IPS DF 6.9 (cell line): ENCODE measurements at places on chromosomes 2 and 18.

GRCh38 chr2:47016172-47016913 is 100.7 kb upstream of the MCFD2 start:
- DNase-seq: no peak

GRCh38 chr2:126981476-126981875 is 82.8 kb downstream of the TEX51 start:
- no peak for DNase-seq

GRCh38 chr2:106886916-106887758 is 1.2 kb upstream of the ST6GAL2 start:
- DNase-seq: no peak

DNA sequence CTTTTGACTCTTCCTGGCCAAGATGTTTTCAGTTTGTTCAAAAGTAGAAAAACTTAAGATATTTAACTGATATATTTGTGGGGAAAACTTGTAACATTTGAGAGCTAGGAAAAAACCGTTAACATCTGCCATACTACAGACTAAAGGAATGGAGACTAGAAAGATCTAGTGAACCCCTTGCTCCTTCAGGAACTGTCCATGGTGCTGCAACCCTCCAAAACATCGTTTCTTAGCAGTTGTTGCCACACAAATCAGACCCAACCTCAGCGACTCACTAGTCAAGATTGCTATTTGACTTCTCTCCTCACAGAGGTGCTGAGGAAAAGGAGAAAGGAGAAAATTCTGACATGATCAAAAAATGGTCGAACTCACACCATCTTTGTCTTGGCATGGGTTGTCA is 393.8 kb upstream of the LYPD1 start:
- DNase-seq: peak; percentile 43

- no peak for DNase-seq
Measured at GRCh38 chr18:56085551-56085950, 497.6 kb upstream of the TCF4 start.

DNA sequence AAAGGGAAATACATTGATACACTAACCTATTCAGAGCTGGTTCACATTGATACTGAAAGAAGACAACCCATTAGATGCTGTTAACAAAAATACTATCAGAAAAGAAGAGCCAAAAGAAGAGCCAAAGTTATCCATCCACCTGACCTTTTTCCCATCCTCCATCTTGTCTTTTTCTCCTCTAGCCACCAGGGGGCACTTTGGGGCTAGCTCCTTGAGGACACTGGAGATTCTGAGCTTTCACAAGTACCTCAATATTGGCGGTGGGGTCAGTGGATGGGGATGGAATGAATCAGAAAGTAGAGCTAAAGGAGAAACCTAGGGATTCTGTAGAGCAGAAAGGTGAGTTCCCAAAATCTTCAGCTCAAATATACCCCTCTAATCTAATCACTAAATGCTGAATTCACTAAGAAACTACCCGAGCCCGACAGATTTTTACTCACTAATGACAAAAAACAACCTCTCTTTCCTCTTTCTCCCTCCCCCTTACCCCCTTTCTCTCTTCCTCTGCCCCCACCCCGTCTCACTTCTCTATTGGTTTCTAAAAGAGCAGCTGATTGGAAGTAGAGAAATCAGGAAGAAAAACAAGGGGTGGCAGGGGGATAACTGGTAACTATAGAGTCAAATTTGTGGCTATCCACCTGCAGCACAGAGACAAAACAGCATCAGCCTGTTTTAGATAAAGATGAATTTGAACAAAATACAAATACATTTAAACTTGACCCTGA is 203.3 kb downstream of the TCF4 start:
- peak; percentile 35 for DNase-seq

DNA sequence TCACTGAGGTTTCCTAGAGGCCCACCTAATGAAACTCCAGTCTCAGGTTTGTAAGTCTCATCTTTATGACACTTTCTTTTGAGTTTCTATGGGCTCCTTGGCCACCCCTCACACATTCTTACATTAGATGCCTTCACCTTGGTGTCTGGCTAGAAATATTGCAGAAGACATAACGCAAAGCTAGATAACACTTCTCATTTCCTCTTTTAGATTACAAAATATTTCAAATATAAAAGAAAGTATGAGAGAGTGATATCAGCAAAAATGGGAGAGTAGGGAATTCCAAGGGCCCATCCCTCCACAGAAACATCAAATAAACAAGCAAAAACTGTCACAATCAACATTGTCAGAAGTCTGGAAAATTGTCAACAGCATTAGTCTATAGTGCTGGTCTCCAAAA is 43.3 kb upstream of the ZCCHC2 start:
- no peak for DNase-seq

DNA sequence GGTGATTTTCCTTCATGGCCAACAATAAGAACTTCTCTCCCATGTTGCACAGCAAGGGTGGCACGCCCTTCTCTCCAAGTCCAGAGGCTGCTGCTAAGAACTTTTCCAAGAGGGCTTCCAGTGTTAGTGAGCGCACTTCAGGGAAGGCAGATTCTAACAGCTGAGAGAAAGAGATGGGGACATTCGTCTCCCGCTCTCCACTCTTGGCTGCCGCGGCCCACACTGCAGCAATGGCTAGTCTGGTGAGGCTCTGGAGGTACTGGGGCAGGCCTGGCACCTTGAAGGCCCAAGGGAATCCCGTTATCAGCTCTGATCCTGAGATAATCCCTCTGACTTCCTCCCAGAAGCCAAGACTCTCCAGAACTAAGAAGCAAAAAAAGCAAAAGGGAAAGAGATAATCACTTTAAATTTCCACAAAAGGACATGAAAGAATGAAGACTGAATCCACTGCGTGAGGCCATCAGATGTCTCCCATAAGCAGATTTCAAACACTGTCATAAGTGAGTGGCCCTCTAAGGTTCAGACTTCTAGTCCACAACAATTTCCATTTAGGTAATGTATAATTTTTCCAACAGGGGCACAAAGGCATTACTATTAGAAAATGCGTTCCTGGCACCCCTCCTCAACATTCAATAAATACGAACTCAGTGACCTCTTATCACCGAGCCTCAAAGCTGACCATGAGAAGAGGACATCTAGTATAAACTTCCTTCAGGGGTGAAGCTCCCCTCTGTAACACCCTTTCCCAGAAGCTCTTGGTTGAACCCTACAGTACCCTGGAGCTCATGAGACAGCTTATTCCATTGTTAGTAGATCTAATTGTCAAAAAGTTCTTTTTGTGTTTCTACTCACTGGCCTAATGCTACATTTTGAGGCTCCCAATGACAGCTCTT is 66.7 kb upstream of the ZFP36L2 start:
- DNase-seq: no peak

DNA sequence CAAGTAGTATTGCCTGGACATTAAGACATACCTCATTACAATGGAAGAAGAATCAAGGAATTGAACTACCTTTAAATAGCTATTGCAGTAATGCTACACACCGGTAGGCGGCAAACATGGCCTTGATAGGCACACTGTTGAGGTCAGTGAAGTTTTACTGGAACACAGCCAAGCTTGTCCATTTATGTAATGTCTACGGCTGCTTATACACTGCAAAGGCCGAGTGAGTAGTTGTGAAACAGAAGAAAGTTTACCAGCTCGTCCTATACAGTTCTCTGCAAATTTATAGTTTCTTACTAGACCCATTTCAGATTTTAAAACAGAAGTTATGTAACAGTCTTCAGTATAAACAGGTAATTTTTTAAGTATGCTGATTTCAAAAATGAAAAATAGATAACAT is 38.8 kb downstream of the PPP4R1 start:
- peak; percentile 20 for DNase-seq

GRCh38 chr2:75277111-75277510 is 77.8 kb upstream of the TACR1 start:
- no peak for DNase-seq

DNA sequence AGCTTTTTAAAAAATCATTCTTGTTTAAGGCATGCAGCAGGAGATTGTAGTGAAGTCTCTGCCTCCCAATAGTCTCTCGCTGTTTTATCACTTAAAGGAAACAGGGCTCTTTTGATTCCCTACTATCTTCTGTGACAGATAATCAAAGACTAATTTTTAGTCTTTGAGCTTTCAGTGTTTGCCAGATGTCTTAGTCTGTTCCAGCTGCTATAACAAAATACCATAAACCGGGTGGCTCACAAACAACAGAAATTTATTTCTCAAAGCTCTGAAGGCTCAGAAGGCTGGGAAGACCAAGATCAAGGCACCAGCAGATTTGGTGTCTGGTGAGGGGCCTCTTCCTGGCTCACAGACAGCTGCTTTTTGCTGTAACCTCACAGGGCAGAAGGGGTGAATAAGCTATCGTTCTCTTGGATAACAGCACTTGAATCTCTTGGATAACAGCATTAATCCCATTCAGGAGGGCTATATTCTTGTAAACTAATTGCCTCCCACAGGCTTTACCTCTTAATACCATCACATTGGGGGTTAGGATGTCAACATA is 37.8 kb upstream of the STAT4 start:
- no peak for DNase-seq

- no peak for DNase-seq
Measured at GRCh38 chr2:224984637-224985036, 57.6 kb downstream of the DOCK10 start.

GRCh38 chr18:58310517-58310916 is 266.5 kb downstream of the NEDD4L start:
- no peak for DNase-seq

GRCh38 chr18:27824275-27824674 is 352.7 kb downstream of the CDH2 start:
- DNase-seq: no peak

- no peak for DNase-seq
Measured at GRCh38 chr2:136006658-136007057, 21.2 kb upstream of the DARS1 start.

DNA sequence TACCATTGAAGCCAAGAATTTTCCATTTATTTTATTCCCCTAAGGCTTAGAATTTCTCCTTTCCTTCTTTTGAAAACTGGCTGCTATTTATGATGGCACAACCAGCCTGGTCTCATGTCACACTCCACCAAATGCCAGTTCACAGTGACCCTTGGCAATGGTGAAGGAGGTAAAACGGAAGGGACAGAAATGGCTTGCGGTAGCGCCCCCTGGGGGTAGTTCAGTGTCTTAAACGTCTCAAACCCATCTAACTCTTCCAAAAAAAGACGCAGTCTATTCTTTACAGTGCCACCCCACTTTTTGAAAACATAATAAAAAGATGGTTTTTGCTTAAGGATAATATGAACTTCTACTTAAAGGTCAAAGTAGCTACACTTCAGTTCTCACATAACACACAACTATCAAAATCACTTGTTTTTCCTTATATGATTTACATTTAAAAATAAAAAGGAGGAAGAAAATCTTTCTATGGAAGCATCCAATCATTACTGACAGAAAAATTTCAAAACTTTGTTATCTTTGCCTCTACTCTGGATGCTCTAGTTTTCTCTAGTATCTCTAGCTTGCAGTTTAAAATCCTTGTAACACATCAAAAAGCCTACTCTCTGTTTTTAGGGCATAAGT is 28.0 kb downstream of the PNO1 start:
- peak; percentile 55 for DNase-seq

- no peak for DNase-seq
Measured at GRCh38 chr2:227164763-227165291, 403 bp downstream of the COL4A3 start.

GRCh38 chr2:208407667-208408066 is 1.1 kb downstream of the PTH2R start:
- DNase-seq: no peak

DNA sequence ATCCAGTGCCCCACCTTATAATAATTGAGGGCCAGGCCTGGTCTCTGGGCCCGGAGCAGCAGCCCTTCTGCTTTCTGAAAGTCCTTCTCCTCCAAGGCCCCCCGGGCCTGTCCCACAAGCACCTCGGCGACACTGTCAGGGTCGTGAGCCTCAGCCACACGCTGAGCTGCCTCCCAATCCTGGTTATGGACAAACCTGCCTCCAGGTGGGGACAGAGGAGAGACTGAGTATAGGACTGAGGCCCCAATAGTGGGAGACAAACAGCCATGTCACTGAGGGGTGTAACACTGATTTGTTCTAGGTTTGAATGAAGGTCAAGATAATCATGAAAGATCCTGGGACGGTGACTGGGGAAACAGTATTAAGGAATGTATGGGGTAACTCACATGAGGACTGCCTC is 11.8 kb downstream of the KRTCAP3 start:
- no peak for DNase-seq

DNA sequence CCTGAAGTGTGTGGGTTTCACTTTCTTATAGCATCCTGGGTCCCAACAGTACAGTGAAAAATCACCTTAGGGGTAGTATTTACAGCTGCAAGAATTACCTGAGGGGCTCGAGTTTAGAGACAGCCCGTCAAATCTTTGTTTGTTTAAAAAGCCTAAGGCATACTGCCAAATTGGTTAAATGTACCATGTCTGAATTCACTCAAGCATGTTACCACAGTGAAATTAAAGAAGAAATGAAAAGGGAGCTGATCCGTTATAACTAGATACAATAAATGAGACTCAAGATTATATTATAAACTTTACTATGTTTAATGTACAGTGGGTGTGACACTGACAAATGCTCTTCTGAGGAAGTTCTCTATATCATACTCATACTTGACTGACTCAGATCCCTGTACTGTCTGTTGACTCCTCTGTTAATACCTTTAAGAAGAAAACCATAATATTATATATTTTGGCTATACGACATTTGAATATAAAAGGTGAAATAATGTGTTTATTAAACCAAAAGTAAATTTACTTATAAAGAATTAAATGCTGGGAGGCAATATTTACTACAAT is 107.3 kb downstream of the TMEFF2 start:
- no peak for DNase-seq

- no peak for DNase-seq
Measured at GRCh38 chr2:44498551-44498950, 136.8 kb downstream of the CAMKMT start.

GRCh38 chr2:69159986-69160385 is 147.0 kb downstream of the ANTXR1 start:
- no peak for DNase-seq

DNA sequence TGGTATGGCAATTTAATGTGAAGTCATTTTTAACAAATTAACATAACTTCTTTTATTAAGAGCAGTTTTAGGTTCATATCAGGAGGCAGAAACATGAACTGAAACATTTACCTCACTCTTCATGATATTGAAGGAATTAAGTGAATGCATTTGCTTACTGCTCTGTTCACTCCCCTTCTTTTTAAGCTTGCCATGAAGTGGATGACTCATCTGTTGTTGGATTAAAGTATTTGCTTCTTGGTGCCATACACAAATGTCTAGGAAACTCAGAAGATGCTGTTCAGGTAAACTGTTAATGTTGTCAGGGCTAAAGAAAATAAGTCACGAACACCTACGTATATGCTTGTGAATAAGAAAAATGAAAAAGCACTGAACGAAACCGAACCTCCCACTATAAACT is 10.2 kb upstream of the CABYR start:
- no peak for DNase-seq

GRCh38 chr2:168611091-168611490 is 155.0 kb downstream of the CERS6 start:
- DNase-seq: no peak

GRCh38 chr2:140865837-140866236 is 1265.0 kb downstream of the LRP1B start:
- no peak for DNase-seq

- DNase-seq: no peak
Measured at GRCh38 chr2:88810017-88810416, 118.5 kb downstream of the RPIA start.
